ENCODE measurements at places on chromosomes 5 and 9. TPM values are rescaled to one million over a fixed set of nuclear protein-coding genes. Genes with fewer than 3 reads are reported as not detected.

DNA sequence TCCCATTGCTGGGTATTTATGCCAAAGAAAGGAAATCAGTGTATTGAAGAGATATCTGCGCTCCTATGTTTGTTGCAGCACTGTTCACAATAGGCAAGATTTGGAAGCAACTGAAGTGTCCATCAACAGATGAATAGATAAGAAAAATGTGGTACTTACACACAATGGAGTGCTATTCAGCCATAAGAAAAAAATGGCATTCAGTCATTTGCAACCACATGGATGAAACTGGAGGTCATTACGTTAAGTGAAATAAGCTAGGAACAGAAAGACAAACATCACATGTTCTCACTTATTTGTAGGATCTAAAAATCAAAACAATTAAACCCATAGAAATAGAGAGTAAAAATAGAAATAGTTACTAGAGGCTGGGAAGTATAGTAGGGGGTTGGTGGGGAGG, 1133.1 kb upstream of the ACO1 start:
- DNase-seq: no peak

- no peak for DNase-seq
Observed at GRCh38 chr5:139696167-139696893, 48.2 kb downstream of the CXXC5 start.

The TOR2A gene
- 12.8 TPM for total RNA-seq

The PCDHB11 gene
- 9.8 TPM for total RNA-seq

The SLC22A4 gene
- 2.7 TPM for total RNA-seq

Data from dorsolateral prefrontal cortex (tissue), 122 donors.